Ammon's horn (tissue), 1 donor: ENCODE measurements at places on chromosomes 11 and 22.

- no peak for DNase-seq
Measured at GRCh38 chr22:50503475-50504145, 3.9 kb downstream of the LMF2 start.

GRCh38 chr11:64048042-64048854, 12.5 kb downstream of the FLRT1 start:
- peak; percentile 98 for DNase-seq

DNA sequence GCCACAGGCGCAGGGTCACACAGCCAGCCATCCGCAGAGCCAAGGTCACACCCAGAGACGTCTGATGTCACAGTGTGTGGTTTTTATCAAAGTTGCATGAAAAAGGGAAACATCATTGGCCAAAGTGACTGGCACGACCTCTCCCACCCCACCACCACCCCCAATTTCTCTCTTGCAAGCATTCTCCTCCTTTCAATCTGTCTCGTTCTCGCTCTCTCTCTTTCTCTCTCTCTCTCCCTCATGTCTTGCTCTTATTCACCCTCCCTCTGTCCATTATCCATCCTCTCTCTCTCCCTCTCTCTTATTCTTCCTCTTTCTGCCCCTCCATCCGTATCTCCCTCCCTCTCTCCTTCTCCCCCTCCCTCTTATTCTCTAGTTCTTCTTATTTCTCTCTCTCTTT, 40.6 kb downstream of the MN1 start:
- DNase-seq = no peak

- no peak for DNase-seq
Measured at GRCh38 chr11:61744181-61744580, 8.3 kb upstream of the MYRF start.

DNA sequence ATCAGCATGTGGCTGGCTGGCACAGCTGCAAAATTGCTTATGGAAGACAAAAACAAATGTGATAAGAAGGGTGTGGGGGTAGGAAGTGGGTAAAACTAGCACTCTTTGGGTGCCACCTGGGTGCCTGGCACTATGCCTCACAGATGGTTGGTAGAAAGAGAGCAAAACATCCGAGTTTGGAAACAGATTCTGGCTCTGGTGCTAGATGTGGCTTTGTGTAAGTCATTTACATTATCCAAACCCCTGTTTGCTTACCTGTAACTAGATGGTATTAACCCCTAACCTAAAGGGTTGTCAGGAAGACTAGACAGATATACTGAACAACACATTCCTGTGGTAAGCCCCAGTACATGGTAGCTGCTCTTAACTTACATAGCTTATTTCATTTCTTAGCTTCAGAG, 905.6 kb downstream of the DLG2 start:
- no peak for DNase-seq

DNA sequence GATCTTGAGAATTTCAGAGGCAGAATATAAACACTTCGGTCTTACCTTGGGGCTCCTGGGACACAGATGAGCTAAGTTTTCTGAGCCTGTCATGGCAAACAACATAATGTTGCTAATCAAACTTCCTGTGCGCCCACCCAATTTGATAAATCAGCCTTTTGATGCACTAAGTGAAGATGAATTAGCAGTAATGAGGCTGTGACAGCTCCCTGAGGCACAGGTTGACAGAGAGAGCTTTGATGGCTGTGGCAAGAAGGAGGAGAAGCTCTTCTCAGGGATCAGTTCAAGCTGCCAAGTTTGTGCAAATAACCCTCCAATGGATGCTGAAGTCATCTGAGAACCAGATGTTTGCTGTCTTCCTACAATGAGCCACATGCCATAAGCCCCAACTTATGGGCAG, 34.4 kb downstream of the DRD2 start:
- DNase-seq = no peak

DNA sequence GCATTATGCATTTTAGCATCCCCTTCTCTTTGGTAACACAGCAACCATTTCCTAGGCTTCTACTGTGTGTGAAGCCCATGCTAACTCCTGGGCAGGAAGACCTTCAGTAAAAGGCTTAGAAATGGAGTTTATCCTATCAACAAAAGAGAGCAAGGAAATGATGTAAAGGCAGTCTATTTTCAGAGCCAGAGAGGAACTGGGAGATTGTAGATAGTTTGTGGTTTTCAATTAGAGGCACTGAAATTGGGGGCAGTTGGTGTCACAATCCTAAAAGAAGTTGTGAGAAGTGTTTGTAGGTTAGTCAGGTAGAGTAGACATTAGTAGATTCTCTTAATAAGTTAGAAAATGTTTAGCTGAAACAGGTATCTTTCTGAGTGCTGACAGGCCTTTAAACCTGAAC, 7.1 kb downstream of the ACAD8 start:
- DNase-seq = no peak

- no peak for DNase-seq
Measured at GRCh38 chr11:122248131-122248530, 132.1 kb upstream of the BLID start.

DNA sequence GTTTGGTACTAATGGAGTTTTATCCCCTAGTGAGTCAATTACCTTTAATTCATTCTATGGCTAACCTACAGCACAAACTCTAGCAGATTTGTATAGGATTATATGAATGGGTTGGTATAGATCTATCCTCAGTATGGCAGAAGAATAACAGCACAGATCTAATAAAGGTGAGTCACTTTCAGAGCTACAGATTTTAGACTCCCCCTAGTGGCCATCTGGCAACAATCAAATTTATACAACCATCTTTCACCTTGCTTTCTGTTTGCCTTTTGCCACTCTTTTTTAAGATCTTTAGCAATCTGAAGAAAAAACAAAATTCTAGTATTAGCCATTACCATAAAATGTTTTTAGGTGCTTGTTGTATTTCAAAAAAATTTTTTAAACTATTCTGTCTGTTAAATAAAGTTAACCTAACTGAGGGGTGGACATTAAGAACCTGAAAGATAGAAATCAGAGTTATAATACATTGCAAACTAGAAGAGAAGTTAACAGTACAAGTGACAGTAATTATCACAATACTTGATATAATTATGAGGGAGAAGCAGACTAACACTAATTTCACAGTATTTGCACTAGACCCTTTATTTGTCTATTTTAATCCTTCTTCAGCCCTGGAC, 25.8 kb downstream of the DDIAS start:
- peak; percentile 59 for DNase-seq

- no peak for DNase-seq
Measured at GRCh38 chr11:84965484-84965883, 661.7 kb downstream of the DLG2 start.

DNA sequence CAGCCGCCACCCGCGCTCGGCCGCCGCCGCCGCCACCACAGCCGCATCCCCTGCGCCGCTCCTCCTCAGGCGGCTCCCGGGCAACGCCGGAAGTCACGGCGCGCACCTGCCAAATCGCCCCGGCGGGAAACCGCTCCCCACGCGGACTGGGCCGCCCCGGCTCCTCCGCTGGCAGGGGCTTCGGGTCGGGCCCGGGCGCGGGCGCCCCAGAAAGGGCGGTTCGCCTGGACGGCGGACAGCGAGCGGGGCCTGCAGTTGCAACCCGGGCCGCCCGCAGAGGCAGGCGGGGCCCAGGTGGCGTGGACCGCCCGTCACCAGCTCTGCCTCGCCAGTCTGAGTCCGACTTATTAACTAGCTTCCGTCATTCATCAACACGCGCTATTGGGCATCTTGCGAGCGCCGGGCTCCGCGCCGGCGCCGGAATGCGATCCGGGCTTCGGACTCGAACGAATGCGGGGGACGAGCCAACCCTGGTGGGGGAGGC, at the start of gene HIRA:
TSS of gene HIRA (minus strand) at position 85 of the 484 bp plus-strand sequence. CDS start 257 bp downstream, outside the sequence.
- peak; percentile 77 for DNase-seq

DNA sequence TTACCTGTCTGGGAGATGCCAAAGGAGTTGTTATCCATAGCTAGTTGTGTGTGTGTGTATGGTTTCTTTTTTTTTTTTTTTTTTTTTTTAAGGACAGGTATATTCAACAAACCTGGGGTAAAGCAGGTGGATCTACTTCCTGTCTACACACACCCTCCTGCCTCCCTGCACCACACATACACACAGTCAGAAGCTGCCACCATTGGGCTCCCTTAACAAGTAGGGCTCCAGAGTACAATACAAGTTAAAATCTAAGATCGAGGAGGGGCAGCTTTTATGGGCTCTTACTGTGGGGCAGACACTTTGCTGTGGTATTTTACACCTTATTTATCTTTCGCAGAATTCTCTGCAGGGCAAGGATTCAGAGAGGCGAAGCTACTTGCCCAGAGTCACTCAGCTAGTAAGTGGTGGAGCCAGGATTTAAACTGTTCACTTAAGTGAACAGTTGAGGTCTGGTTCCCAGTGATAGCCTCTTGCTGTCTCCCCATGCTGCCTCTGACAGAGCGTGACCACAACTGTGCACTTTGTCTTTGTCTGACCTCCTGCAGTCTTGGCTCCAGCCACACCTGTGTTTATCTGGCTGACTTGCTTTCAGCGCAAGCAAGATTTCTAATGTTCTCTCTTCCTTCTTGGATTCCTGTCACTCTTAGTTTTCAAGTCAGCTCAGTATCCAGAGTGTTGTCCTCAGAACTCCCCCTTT, 135.0 kb downstream of the CSNK2A3 start:
- DNase-seq = no peak

DNA sequence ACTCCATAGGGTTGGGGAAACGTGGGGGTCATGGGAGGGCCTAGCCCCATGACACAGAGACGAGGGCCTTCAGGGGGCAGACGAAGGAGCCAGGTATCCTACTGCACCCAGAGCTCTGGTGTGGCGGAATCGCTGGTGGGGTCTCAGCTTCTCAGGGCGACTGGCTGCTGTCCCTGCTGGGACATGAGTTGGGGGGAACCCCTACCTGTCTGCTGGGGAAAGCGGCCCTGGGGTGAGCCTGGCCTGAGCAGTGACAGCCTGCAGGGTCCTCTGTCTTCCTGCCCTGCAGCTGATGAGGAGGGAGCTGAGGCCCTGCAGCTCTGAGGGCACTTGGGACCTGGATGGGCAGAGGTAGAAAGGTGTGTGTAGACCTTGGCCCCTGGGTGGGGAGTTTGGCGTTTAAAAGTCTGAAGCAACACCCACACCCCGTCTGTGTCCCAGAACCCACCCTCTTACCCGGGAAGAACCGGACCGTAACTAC, 33.6 kb upstream of the GRAMD4 start:
- DNase-seq = no peak

- DNase-seq = no peak
Measured at GRCh38 chr11:121067962-121068647, 32.9 kb upstream of the TECTA start.

- no peak for DNase-seq
Measured at GRCh38 chr11:130673698-130674097, 225.3 kb downstream of the ADAMTS15 start.

GRCh38 chr11:17760102-17761029, 25.8 kb downstream of the KCNC1 start:
- DNase-seq = peak; percentile 52

DNA sequence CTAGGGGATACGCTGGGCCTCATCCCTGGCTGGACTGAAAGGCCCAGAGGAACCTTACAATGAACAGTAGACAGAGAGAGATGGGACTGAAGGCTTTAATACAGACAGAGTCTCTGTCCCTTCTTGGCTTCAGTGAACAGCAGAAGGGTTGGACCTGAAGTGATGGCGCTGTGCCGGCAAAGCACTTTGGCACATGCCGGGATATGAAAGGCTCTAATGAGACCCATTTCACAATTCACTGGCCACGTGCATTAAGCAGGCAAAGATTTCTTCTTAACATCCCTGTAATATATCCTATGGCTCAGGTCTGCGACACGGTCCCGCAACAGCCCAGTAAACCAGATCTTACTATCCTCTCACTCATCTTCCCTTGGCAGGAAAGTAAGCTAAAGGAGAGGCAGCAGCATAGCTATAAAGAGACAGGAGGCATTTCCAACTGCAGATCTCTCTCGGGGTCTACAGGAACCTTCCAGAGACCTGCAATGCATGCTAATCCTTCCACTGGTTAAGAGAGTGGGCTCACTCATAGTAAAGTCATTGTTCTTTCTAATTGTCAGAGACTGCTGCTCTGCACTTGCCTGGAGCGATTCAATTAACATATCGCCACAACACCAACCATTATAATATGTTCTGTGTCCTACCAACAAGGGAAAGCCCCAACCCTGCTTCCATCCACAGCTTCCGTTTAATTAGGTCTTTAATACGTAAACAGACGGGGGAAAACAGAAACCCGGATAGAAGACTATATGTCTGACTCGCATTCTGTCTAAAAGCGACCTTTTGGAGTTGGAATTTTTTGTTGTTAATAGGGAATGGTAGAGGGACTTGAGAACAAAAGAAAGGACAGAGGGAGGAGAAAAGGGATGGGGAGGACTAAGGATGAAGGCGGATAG, 1179.0 kb downstream of the LRRC4C start:
- DNase-seq = peak; percentile 76

DNA sequence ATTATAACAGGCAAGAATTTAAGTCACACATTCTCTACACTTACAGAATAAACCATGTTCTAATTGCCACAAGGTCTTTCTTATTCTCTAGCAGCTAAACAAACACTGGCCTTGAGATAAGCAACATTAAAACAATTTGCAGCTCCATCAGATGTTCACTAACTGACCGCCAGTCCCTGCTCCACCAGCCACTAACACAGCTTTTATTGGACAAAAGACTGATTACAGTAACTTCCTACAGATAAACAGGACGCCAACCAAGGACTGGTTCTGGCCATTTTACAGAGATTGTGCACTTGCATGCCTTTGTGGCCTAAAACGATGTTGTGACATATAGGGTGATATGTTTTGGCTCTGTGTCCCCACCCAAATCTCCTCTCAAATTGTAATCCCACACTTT, 388.9 kb upstream of the LRRC4C start:
- no peak for DNase-seq

DNA sequence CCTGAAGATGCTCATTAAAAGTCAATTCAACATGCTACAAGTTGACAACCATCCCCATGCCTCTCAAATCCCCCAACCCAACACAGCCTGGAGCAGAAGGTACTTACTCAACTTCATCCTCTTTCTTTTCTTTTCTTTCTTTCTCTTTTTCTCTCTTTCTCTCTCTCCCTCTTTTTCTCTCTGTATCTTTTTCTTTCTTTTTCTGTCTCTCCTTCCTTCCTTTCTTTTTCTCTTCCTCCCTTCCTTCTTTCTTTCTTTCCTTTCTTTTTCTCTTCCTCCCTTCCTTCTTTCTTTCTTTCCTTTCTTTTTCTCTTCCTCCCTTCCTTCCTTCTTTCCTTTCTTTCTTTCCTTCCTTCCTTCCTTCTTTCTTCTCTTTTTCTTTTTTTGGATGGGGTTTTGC, 135.7 kb upstream of the SEZ6L start:
- DNase-seq = no peak
